Transverse colon (tissue), 4 donors: ENCODE measurements at places on chromosomes 7 and 10. TPM values are rescaled to one million over a fixed set of nuclear protein-coding genes. Genes with fewer than 3 reads are reported as not detected.

- no peaks in the 10 kb centered on the region for H3K27me3 ChIP-seq
- peak overlapping the region; percentile 46 for H3K27ac ChIP-seq
- no peaks in the 10 kb centered on the region for H3K4me1 ChIP-seq
- DNase-seq = peak; percentile 24
- H3K4me3 ChIP-seq = no peak overlapping the region
- H3K36me3 ChIP-seq = no peaks in the 10 kb centered on the region
These were observed 10.5 kb downstream of the TMEM273 start for GRCh38 chr10:49177391-49178355.

DNA sequence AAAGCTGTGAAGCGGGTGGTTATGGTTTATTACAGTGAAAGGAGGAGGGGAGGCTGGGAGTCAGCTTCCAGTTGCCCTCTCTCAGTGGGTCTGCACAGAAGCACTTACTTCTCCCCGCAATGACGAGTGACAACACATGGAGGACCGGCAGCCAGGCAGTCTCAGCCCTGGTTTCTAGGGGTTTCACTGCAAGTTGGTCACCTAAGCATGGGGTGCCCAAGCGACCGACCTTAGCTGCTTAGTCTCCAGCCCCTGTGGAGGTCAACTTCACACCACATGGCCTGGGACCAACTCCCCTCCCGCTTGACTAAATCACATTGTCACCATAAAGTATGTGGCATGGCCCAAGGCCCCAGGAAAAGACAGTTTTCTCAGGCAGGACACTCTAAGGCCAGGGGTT lies 99.9 kb upstream of the ZNF32 start:
- no peak for DNase-seq
- no peaks in the 10 kb centered on the region for H3K36me3 ChIP-seq
- no peaks in the 10 kb centered on the region for H3K27me3 ChIP-seq
- no peak overlapping the region for H3K27ac ChIP-seq
- no peak overlapping the region for H3K4me3 ChIP-seq

GRCh38 chr7:105352018-105352612 lies 36.6 kb downstream of the SRPK2 start:
- DNase-seq = peak; percentile 54
- H3K4me3 ChIP-seq = no peak overlapping the region
- H3K36me3 ChIP-seq = no peaks in the 10 kb centered on the region
- no peaks in the 10 kb centered on the region for H3K27me3 ChIP-seq
- H3K27ac ChIP-seq = peak overlapping the region; percentile 46

DNA sequence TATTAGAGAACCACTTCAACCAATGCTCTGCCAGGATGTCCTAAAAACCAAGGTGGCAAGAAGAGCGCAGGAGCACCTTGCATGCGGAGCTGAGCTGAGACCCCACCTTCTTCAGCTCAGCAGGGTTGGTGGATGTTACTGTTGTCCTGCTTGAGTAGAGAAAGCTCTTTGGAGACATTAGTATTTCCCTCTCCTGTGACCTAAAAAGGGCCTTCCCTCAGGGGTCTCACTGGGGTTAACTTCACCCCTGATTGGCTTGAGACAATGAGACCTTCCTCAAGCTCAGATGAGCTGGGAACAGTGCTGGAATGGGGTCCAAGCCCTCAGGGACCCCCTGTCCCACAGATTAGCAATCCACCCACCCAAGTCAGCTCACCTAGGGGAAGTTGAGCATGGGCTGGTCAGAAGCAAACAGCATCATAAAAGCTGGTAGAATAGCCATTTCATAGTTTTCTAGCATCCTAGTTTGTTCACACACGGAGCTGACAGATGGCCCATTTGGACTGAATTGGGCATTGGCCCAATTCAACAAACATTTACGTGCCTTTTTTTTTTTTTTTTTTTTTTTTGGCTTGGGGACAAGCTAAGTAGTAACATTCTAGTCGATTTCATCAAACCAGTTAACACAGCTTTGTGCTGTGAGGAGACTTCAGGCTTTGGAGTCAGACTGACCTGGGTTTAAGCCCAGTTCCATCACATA lies 100.6 kb upstream of the HABP2 start:
- no peaks in the 10 kb centered on the region for H3K36me3 ChIP-seq
- no peaks in the 10 kb centered on the region for H3K27me3 ChIP-seq
- H3K27ac ChIP-seq = no peak overlapping the region
- no peak for DNase-seq
- H3K4me1 ChIP-seq = peaks cover 7% of the 10 kb centered on the region
- no peak overlapping the region for H3K4me3 ChIP-seq

- H3K36me3 ChIP-seq = no peaks in the 10 kb centered on the region
- no peak overlapping the region for H3K4me3 ChIP-seq
- DNase-seq = no peak
- H3K27me3 ChIP-seq = no peaks in the 10 kb centered on the region
These were observed 45.5 kb upstream of the ABLIM1 start for GRCh38 chr10:114703377-114704107.

DNA sequence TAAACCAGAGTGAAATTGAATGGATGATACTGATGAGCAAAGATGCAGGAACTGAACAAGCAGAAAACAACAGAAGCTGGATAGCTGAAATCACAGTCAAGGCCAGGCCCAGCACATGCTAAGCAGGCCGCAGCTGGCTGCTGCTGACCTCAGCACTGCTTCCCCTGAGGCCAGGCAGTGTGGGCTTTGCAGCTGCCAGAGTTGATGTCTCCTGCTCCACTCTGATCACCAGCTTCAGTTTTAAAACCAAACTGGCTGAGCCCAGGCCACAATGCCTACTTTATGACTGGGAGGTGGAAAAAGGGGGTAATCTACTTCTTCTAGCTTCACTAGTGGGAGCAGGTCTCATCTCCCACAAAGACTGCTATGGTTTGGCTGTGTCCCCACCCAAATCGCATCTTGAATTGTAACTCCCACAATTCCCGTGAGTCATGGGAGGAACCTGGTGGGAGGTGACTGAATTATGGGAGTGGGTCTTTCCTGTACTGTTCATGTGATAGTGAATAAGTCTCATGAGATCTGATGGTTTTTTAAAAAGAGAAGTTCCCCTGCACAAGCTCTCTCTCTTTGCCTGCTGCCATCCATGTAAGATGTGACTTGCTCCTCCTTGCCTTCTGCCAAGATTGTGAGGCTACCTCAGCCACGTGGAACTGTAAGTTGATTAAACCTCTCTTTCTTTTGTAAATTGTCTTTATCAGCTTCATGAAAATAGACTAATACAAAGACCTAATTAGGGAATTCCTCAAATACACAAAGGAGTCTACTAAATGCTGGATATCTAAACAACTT lies 136.4 kb upstream of the ITGB1 start:
- peaks cover 3% of the 10 kb centered on the region for H3K27me3 ChIP-seq
- no peak overlapping the region for H3K27ac ChIP-seq
- no peaks in the 10 kb centered on the region for H3K36me3 ChIP-seq
- no peak overlapping the region for H3K4me3 ChIP-seq
- H3K4me1 ChIP-seq = no peaks in the 10 kb centered on the region

The TAS2R4 gene
- total RNA-seq = 1.9 TPM
